ENCODE measurements at places on chromosomes 11 and 22.
A peak's percentile ranks its signal among the peaks of the same experiment; 100 is the strongest.

GRCh38 chr22:44131989-44132685 is 48.6 kb upstream of the PARVG start:
- no peak for DNase-seq

- no peak for DNase-seq
These were observed 12.4 kb downstream of the GLYATL2 start for GRCh38 chr11:58832056-58832645.

DNA sequence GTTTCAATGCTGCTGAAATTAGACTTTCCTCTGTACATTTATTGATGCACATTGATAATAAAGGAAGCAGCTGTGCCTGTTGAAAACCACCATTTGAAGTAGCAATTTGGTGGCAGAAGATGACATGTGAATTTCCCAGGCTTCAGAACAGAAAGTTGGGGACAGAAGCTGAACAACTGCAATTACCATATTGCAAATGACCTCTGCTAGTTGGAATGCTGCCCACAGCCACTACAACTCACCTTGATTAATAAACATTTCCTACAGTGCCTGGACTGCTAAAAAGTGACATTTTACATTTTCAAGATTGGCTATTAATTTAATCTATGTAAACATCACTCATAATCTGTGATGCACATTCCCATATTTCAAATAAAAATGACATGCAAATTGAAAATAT is 208.6 kb downstream of the LUZP2 start:
- DNase-seq: no peak

GRCh38 chr11:48095779-48096470 is 115.6 kb downstream of the PTPRJ start:
- DNase-seq: no peak

- no peak for DNase-seq
These were observed 129.3 kb upstream of the DDI1 start for GRCh38 chr11:103907136-103907535.

- no peak for DNase-seq
These were observed 70.7 kb downstream of the BMAL1 start for GRCh38 chr11:13348305-13348704.

- DNase-seq: peak; percentile 51
These were observed 139.0 kb downstream of the TRPC6 start for GRCh38 chr11:101444851-101445250.

GRCh38 chr11:119282495-119282894 is 34.4 kb downstream of the MCAM start:
- no peak for DNase-seq

DNA sequence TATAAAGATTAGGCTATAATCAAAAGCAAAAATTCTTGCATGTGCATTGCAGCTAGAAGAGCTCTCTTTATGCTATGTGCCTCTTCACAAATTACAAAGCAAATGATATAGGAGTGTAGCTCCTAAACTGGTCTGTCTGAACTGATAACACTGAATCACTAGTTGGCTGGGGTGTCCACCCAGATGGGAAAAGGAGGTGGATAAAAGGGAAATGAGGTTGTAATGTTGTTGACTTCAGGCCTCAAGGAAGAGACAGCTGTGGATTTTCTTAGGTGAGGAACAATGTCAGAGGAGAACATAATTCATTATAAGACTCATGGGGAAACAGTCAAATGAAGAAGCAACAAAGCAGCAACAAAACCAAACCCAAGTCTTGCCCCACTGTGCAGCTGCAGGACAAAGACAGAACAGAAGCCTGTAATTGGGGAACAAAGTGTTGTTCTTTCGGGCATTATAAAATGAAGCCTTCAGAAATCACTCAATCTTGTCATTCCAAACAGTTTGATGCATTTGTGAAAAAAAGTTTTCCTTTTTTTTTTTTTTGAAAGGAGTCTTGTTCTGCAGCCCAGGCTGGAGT is 130.1 kb upstream of the DDI1 start:
- no peak for DNase-seq

DNA sequence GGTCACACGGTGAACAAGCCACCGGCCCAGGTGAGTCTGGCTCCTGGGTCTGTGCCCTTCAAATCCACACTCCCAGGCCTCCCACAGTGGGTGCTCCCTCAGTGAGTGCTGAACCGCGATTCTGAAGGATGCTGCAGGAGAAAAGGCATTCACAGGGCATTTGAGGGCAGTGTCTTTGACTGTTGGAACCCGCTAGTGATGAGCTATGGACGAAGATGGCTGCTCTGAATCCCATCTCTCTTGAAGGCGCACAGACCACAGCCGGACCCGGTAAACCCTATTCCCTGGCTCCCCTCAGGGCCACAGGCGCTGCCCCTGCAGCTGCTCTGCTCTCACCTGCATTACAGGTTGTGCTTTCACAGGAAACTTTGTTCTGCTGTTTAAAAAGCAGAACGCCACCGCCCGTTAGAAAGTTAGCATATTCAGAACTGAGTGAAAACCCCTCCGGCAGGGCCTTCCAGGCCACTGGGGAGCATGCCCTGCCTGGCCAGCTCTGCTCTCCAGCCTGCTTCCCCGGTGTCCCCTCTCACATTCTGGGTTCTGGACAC is 3.2 kb downstream of the LRRC32 start:
- DNase-seq: no peak

DNA sequence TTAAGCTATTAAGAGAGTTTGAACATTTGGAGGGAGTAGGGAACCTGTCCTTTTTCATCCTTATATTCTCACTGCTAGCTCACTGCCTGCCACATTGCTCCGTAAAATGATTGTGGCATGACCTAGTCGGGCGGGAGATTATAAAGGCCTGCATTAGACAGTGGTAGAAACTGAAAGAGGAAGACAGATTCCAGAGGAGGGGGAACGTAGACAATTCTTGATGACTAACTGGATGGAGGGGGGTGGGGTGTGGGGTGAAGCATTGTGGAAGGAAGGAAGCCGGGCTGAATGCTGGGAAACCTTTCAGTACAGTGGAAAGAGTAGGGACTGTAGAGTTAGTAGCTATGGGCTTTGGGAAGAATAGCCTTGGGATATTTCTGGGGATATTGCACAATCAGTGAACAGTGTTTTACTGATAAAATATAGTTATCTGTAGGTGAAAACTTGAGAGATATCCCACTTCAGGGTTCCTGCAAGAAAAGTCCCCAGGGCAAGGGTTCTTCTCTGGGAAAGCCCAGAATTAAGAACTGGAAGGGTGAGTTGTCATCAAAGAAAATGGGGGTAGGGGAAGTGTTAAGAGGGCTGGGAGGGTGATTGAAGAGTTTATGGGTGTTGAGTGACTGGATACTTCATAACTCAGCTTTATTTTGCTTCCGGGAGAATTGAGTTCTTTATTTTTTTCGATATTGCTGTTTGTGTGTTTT is 2.1 kb downstream of the MED15 start:
- DNase-seq: peak; percentile 80

GRCh38 chr22:32828150-32828549 is 26.6 kb downstream of the TIMP3 start:
- DNase-seq: no peak

- DNase-seq: no peak
These were observed 20.9 kb downstream of the SVIP start for GRCh38 chr11:22808571-22809197.

GRCh38 chr11:4626207-4627099 is 10.8 kb upstream of the OR51D1 start:
- DNase-seq: peak; percentile 43

DNA sequence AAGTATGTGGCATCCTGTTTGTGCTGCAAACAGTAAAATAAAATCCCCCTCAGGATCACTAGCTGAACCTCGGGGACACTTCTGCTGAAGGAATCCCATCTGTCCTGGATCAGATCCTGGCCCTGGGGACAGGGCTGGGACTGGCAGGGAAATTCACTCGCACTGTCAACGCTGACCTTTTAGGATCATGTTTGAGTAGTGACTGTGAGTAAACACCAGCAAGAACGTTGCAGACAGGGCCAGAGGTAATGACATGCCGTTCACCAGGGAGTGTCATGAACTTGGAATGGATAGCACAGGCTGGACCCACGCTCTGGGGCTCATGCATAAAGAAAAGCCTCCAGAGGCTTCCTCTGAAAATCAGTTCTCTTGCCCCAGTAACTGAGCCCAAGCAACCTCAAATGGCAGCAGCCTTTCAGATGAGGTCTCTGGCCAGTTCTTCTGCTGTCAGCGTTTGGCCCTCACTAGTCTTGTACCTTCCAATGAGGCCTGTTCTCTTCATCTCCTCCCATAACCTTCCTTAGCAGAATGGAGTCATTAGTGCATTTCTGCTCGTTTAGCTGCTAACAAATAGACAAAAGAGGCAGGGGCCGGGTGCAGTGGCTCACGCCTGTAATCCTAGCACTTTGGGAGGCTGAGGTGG is 51.0 kb upstream of the BARX2 start:
- DNase-seq: peak; percentile 36

DNA sequence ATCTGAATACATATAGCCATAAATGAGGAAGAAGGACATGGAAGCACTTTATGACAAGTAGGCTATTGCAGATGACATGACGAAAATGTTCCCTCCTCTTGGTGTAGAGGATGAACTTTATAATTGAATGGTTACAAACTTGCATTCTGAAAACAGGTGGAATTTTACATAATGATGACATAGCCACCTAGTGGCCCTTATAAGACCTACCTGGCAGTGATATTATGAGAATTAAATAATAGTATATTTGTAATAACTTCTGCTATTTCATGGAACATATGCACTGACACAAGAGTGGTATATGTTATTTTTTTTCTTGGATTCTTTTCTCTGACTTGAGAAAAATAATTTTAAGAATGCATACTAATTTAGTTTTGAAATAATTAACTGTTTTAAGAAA is 22.9 kb downstream of the TRIM22 start:
- DNase-seq: no peak

- no peak for DNase-seq
These were observed 32.3 kb upstream of the RFPL3 start for GRCh38 chr22:32325416-32325801.

- DNase-seq: no peak
These were observed 43.0 kb downstream of the MMP20 start for GRCh38 chr11:102582140-102582539.

- DNase-seq: no peak
These were observed 41.6 kb downstream of the BUD13 start for GRCh38 chr11:116731097-116731761.
